ENCODE measurements at places on chromosomes 5 and 9.

DNA sequence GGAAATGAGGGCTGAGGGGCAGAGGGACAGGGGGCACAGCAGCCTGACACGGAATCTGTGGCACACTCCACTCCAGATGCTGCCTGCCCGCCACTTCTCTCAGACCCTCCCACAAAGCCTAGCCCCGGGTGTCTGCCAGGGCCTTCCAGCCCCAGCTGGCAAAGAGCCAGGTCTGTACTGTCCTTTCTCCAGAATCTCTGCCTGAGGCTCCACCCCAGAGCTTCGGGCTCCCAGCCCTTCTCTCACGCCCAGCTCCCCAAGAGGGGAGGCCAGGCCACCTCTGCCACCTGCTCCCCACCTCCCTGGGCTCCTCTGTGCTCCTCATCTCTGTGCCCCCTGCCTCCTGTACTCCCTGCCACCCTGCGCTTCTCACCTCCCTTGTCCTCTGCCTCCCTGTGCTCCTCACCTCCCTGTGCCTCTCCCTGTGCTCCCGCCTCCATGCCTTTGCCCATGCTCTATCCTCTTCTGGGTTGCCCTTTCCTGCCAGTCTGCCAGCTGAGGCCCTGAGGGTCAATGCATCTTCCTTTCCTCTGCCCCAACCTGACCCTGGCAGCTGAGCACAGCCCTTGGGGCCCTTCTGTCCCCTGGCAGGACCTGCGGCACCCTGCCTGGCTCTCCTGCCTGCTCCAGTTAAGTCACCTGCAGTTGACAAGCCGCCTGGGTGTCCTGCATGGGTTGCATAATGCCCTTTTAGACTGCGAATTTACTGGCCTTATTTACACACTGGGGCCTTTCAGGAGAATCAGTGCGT lies 36.4 kb downstream of the RASGEF1C start:
- no peak for DNase-seq

- peak; percentile 66 for DNase-seq
Measured at GRCh38 chr9:112831281-112831851, 59.3 kb downstream of the SLC46A2 start.

GRCh38 chr5:93715761-93716160 lies 25.6 kb downstream of the POU5F2 start:
- no peak for DNase-seq

DNA sequence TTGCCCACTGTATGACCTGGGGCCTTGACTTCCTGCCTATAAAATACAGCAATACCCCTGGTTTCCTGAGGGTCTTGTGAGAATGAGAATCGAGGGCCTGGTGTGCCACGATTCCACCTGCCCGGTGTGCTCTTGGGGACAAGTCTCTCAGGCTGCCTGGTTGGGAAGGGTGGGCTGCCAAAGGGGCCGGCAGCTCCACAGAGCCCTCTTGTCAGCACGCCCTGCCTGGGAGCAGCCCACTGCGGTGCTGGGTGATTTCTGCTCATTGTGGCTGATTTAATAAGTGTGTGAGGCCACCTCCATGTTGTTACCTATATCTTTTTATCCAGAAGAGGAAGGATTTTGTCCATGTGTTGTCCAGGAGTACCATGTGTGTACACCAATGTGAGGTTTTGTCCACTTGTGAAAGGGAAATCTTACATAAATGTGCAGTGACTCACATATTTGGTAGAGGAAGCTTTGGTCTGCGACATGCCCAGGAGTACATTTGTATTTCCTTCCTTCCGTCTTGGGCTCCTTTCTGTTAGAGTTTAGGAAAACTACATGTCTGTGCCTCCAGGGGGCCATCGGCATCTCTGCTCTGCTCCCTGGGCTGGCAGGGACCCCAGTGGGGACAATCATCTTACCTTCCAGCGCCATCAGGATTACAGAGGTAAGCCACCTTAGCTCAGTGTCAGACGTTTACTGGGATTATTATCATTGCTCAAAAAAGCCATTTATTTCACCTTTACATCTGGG lies 108.6 kb downstream of the PHF2 start:
- DNase-seq: no peak

DNA sequence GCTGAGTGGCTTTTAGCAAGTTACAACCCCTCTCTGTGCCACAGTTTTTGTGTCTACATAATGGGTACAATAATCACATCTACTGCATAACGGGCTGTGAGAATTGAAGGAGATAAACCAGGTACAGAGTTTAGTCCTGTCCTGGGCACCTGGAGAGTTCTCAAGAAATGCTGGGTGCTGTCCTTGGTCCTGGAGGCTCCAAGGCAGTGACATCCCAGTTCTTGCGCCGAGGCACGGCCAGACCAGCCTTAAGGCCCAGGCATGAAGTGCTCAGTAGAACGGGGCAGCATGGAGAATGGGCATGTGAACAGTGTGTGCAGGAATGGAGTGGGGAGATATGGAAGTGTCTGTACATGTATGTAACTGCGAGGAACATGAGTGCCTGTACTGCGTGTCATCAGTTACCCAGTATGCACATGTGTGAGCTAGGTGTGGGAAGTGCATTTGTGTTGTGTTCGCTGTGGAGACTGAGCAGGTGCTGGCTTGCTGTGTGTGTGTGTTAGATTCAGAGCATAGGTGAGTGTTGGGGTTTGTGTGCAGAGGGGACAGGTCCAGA lies 6.3 kb upstream of the UNC5A start:
- no peak for DNase-seq

- DNase-seq: no peak
Measured at GRCh38 chr5:119022017-119022745, 33.8 kb upstream of the DTWD2 start.

- DNase-seq: no peak
Measured at GRCh38 chr5:33092719-33093118, 348.0 kb upstream of the TARS1 start.

DNA sequence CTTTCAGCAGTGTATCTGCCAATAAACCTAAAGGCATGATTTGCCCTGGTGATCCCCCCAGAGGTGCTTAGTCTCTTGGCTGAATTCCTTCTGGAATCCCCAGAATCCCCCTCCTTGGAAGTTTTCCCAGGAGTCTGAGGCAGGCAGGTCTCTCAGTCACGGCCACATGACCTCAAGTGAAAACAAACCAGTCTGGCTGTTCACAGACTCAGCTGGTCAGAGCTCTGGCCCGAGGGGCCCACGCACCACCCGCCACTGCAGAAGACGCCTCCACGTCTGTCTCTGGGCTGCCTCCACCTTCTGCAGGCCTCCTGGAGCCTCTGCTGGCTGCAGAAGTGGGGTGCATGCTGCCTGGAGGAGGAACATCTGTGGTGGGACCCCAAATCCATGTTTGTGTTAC lies 52.5 kb downstream of the HRH2 start:
- DNase-seq: no peak

DNA sequence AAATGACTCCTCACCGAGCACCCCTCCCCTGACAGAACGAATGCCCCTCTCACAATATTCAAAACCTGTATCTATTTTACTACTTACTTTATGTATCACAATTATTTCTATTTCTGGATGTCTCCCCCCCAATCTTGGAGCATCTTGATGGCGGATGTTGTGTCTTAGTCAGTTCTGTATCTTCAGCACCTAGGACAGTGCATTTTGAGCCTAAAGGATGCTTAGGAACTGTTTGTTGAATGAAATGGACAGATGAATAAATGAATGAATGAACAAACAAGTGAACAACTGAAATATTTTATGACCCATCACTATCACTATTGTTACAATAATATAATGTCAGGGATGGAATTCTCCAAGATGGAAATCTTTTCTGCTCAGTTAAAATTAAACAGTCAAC lies 295.7 kb downstream of the DNAH5 start:
- DNase-seq: no peak

- no peak for DNase-seq
Measured at GRCh38 chr9:77764894-77765780, 117.0 kb upstream of the GNA14 start.

DNA sequence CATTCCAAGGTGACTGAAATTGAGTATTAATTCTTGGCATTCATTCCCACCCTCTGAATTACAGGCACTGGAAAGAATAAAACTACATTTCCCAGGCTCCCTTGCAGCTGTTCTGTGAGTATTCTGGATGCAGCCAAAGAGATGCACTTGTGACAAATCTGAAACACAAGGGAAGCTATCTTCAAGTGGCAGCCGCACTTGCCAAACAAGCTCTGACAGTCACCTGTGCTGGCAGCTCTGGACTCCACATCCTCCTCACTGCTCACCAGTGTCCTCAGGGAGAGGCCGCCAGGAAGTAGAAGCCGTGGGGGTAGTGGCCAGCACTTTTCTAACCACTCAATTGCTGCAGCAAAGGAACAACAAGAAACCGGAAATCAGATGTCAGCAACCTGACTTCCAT lies 275.0 kb downstream of the NR2F1-AS1 start:
- DNase-seq: no peak

- no peak for DNase-seq
Measured at GRCh38 chr9:132985489-132985888, 7.0 kb downstream of the GFI1B start.

- no peak for DNase-seq
Measured at GRCh38 chr9:137916540-137916939, 39.0 kb downstream of the CACNA1B start.

DNA sequence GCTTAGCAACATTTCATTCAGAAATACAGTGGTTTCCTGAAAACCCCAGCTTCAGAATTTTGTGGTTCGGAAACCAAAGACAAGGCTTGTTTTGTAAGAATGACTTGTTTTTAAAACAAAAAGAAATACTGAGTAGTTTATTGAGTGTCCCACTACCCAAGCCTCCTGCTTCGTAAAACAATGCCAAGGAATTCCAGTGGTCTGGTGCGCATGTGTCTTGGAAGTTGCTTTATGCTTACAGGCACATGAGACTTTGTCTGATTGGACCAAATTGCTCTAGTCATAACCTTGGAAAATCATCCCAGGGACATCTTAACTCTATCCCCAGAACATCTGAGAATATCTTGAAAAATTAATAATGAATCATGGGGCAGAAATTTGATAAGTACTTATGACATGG lies 77.1 kb upstream of the FST start:
- no peak for DNase-seq

DNA sequence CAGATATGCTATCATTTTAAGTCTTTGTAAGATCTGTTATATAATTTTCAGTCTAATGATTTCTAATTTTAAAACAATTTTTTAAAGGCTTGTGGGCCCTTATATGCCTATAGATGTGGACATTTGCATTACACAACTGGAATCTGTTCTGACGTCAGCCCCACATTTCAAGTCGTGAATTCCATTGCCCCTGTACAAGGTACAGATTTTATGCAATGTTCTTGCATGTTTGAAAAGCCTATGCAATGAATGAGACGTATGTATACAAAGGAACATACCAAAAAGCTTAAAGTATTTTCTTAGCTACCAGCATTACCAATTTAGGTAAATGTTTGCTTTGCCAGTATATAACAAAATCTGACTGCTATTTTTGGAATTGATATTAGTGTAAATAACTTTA lies 77.2 kb downstream of the ITGA1 start:
- no peak for DNase-seq

GRCh38 chr5:113680534-113680933 lies 167.0 kb downstream of the YTHDC2 start:
- no peak for DNase-seq

DNA sequence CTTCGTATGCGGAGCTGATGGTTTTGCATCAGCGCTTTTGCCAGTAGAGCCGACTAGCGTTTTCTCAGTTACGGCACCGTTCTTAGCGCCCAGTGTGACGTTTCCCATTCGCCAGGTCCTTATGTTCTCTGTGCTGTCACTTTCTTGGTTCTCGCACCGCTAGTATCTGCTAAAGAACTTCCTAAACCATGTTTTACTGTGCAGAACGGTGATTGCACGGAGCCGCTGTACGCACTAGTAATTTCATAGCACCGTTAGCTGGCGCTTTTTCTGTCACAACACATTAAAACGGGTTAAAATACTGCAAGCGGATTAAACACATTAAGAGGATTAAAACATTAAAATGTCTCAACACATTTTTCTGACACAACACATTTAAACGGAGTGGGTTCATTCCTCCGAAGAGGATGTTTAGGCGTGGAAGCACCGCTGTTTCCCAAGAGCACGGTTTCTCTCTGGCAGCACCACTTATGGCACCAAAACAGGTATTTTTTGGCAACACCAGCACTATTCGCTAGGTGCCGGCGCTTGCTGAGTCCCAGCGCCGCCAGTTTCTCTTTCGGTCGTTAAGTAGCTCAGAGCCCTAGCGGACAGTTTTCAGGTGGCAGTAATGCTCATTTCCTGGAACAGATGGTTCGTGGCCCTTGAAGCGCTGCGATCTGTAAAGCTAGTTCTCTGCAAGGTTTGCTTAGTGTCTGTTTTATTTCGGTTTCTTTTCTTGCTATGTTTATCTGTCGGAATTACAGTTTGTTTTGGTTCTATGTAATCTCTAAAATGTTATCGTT lies 20.3 kb downstream of the ANXA2R start:
- no peak for DNase-seq

All from right atrium auricular region (tissue), 2 donors.